ENCODE measurements at places on chromosomes 1 and 21.

- DNase-seq, result peak; percentile 38
These were observed 59.3 kb upstream of the LHX8 start for GRCh38 chr1:75074831-75075395.

GRCh38 chr1:20233866-20234265 lies 47.5 kb upstream of the PLA2G2C start:
- DNase-seq, result no peak

DNA sequence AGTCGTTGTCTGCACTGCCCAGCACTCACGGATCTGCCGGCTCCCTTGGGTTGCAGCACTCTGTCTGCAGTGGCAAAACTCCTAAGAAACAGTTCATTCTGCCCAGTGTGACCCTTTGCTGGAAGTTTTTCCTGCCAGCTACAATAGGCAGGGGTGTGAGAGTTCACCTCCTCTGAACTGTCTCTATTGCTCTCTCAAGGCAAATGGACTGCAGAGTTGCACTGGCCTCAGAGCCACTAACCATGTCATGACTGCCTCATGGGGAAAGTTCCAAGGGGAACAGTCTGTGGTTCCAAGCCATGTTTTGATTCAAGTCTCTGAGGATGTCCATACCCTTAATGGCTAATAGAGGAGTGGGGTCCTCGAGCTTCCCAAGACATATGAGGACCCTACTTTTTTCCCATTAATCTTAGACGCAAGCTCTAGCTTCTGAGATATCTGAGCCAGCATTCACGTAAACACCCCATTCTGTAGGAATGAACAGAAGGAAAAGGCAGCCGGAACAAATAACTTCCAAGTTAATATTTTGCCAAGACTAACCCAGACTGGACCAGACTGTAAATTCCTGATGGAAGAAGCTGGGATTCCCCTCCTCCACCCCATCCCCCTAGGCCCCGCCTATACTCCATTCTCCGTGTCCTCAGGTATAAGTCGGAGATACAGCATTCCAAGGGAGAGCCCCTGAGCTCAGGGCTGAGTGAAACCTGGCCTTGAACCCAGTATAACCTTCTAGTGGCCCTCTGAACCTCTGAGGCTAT lies 93.8 kb upstream of the AKT3 start:
- DNase-seq, result no peak

GRCh38 chr1:176055398-176055797 lies 151.7 kb downstream of the COP1 start:
- no peak for DNase-seq

- DNase-seq, result no peak
These were observed 385.2 kb downstream of the DUSP10 start for GRCh38 chr1:221356693-221357092.

- DNase-seq, result peak; percentile 78
These were observed 13.9 kb upstream of the FGGY start for GRCh38 chr1:59282951-59283350.

GRCh38 chr1:154191990-154192461 lies at the start of gene TPM3:
TSS of gene TPM3 (minus strand) at chr1:154192100. CDS start at chr1:154192018, 82 bp downstream.
- DNase-seq, result peak; percentile 54

DNA sequence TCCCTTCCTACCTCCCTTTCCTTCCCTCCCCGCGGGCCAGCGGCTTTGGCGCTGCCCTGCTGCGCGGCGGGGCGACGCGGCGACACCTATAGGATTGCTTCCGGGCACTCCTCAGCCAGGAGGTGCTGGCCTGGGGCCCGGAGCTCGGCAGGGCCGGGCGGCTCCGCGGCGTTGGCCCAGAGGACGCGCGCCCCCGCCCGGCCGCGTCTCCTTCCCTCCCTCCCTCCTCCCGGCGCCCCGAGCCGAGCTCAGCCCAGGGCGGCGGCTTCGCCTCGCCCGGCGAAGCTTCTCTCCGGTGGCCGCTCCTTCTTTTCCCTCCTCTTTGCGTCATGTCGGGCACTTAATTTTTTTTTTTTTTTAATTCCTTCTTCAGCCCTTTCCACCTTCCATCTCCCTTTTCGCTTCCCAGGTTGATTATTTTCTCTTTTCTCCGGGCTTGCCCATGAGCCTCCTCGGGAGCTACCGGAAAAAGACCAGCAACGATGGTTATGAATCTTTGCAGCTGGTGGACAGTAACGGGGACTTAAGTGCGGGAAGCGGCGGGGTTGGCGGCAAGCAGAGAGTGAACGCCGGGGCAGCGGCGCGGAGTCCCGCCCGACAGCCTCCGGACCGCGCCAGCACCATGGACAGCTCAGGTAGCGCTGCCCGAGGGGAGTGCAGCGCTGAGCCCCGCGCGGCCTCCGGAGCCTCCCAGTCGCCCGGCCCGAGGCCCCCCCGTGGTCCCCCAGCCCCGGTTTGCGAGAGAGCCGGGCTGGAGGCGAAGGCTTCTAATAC lies at the start of gene DNAJC6:
DNAJC6 (plus strand) TSS at position 240 of the 774 bp plus-strand sequence; CDS start at position 443, 203 bp downstream.
- peak; percentile 43 for DNase-seq

DNA sequence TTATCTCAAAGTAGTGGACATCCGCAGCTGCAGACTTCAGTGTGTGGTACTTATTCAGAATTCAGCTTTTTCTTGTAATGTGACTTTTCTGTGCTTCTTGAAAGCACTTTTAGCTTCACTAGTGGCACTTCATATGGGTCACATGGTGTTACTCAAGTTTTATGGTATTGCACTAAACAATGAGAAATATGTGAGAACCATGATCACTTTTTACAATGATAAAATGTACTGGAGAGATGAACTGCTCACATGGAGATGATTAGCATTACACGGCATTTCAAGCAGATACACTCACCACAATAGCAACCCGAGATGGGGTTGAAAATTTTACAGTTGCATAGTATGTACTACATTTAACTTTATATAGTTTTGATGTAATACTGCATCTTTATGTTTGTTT lies 40.1 kb upstream of the GPR52 start:
- no peak for DNase-seq

DNA sequence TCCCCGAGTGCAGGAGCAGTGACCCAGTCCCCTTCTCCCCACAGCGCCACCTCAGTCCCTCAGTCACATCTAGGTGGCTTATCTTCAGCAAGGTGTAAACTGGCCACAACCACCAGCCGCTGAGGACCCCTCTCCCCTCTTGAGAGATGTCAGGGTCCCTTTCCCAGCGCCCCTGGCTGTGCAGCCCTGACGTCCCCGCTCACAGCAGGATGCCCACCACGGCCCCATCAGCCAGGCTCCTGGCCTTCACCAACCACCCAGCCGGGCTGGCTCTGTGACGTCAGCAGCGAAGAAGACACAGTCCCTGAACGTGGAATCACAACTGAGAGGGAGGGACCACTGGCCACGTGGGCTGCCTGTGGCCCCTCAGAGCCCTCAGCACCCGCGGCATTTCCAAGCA lies 249.4 kb downstream of the NPHP4 start:
- DNase-seq, result no peak

GRCh38 chr1:169508432-169509338 lies 22.9 kb upstream of the SLC19A2 start:
- no peak for DNase-seq

GRCh38 chr1:180042988-180043622 lies 88.5 kb downstream of the CEP350 start:
- no peak for DNase-seq

DNA sequence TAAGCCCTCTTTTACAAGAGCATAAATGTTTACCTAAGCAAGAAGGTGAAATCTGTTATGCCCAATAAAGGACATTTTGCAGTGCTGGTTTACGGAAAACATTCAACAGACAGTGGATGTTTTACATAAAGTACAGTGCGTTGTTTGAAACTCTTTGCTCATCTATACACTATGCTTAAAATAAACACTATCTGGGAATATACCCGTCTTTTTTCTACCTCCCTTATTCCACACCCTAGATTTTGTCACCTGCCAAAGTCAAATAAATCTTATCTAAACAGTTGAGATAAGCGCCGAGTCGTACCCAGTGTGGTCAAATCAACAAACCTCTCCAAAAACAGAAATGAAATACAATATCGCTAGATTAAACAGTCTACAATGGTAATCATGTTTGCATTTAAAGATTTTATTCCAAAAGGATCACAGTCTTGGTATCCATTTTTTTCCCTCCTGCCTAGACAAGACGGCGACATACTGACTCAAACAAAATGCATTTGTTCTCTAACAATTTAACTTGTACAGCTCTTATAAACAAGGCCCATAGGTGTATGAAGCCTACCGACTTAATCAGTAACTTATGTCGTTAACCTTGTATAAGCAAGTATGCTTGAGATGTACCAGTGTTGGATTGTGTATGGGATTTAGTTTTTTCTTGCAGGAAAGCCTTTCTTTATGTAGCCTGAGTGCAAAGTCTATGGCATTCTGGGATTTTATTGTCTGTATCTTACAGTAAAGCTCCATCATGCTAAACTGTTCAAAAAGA lies 189.1 kb downstream of the FMN2 start:
- DNase-seq, result no peak

DNA sequence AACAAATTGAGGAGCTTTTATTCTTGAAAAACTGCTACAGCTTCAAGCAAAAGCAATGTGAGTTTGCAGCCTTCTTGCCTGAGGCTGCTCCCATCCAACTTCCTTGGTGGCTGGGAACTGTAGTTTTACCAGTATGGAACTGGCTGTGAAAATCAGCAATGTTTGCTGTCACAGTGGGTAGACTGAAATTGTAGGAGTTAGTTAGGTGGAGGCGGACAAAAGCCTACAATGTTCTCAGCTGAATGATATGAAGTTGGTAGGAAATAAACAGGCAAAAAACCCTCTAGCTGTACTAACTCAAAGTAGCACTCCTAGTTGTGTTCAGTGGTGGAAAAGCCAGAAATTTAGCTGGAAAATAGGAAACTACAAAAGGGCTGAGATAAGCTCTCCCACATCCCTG lies 18.5 kb downstream of the HAX1 start:
- DNase-seq, result no peak

- DNase-seq, result no peak
These were observed 45.6 kb downstream of the DDX20 start for GRCh38 chr1:111801071-111801850.

DNA sequence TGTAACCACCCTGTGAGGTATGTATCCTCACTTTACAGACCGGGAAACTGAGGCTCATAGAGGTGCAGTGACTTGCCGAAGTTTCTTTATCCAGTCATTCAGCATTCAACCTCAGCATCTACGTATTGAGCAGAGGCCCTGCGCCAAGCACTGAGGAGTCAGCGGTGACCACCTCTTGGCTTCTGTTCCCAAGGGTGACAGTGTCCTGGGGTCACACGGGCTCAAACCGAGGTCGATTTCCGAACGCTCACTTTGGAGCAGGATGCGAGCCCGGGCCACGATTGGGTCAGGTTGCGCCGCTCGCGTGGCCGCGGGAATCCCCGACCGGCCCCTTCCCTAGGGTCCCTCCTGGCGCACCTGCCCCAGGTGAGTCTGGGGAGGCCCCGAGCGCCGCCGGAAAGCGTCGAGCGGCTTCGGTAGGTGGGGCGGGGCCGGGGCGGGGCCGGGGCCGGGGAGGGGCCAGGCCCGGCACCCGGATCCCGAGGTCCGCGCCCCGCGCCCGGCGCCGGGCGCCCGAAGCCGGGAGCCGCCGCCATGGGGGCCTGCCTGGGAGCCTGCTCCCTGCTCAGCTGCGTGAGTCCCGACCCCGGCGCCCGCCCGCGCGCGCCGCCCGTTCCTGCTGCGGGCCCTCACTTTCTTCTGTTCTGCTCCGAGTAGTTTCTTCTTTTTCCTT lies at the start of gene SERINC2:
SERINC2 (plus strand) TSS at position 482 of the 673 bp plus-strand sequence; CDS start at position 535, 53 bp downstream.
- DNase-seq, result no peak

DNA sequence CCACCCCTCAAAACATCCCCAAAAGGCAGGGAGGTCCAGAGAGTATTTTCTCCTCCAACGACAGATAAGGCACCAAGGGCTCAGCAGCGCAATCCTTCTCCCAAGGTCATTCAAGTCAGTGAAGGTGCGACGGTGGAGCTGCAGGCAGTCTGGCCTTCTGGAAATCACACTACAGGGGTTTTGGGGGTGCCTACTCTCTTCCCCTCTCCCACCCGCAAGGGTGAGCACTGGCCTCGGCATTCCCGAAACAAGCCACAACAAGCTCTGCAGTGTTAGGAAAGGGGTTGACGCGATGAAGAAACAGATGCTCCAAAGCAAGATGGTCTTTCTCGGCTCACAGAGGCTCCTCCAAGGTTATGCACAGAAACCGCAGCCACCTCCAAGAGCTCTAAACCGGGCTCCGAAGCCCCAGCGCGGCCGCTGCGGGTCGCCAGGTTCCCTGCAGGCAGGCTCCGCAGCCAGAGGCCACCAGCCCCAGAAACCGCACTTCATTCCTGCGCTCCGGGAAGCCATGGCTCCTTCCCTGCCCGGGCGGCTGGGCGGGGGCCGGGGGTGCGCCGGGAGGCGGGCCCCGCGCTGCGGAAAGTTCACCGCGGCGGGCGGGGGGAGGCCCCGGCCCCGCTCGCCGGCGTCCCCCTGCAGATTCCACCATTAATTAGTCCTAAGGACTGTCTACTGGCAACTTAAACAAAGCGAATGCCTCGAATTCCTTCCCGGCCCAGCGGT lies 1.1 kb downstream of the LUZP1 start:
- peak; percentile 48 for DNase-seq

GRCh38 chr1:107095647-107096046 lies 39.2 kb downstream of the PRMT6 start:
- DNase-seq, result no peak

DNA sequence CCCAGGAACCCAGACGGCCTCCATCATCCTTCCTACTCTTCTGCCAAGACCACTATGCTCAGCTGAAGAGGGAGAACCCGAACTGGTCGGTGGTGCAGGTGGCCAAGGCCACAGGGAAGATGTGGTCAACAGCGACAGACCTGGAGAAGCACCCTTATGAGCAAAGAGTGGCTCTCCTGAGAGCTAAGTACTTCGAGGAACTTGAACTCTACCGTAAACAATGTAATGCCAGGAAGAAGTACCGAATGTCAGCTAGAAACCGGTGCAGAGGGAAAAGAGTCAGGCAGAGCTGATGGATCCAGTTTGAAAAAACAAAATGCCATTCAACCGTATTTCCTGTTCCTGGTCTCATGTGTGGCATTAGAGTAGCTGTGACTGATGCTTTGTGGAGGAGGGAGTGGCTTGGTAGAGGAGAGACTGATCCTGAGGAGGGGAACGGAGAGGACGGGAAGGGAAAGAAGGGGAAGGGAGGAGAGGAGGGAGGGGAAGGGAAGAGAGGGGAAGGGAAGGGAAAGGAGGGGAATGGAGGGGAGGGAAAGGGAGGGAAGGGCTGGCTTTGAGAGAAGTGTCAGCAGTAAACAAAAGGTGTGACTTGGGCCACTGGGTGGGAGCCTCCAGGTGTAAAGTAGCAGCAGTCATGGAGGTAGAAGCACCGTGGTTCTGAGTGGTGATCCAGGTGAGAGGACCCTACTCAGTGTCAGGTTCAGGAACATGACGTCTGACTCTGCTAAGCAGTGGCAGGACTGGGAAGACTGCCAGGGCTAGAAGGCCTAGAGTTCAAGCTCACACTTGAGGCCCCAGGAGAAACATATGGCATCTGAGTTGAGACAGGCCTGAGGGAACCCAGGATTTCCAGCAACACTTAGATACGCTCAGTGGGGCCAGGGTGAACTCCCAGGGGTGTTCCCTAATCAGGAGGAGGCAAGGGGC lies 846 bp downstream of the HMGB4 start:
- DNase-seq, result no peak

GRCh38 chr21:34147792-34148418 lies 74.5 kb downstream of the MRPS6 start:
- no peak for DNase-seq

- no peak for DNase-seq
These were observed 98.2 kb downstream of the CACHD1 start for GRCh38 chr1:64568171-64568450.

Data from Kasumi-1 (cell line).